ENCODE measurements at places on chromosomes 5 and 9.

DNA sequence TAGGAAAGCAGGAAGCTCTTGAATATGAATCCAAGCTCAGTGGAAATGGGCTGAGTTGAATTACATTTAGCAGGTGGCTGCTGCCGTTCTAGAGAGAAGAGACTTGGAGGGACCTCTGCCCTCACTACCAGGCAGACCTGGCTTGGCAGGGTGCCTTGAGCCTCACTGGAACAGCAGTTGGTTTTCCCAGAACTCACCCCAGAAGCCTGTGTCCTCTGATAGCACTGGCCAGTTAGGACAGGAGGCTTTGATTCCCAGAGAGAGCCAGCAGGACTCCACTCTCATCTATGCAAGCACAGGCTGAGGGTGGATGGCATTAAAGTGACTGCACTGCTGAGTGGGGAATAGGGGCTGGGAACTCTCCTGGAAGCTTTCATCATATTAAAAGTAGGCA lies 54.8 kb downstream of the PWWP2A start:
- DNase-seq = no peak

- no peak for DNase-seq
These were observed 56.4 kb upstream of the LIFR start for GRCh38 chr5:38612851-38613250.

DNA sequence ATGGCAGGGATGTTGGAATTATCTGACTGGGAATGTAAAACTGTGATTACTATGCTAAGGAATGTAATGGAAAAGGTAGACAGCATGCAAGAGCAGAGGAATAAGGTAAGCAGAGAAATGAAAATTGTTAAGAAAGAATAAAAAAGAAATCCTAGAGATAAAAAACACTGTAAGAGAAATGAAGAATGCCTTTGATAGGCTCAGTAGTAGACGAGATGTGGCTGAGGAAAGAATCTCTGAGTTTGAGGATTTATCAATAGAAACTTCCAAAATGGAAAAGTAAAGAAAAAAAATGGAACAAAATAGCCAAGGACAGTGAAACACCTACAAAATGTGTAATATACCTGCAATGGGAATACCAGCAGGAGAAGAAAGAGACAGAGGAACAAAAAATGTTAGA lies 468.5 kb upstream of the PIK3R1 start:
- no peak for DNase-seq

DNA sequence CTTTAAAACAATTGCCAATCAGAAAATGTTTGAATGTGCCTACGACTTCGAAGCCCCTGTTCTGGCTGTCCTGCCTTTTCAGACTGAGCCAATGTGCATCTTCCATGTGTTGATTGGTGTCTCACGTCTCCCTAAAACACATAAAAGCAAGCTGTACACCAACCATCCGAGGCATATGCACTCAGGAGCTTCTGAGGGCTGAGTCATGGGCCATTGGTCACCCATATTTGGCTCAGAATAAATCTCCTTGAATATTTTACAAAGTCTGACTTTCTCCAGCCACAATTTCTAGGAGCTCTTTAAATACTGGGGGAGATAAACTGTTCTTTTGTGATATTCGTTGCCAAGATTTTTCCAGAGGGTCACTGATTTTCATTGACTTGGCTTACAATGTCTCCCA lies 53.9 kb downstream of the C9orf57 start:
- DNase-seq = no peak

GRCh38 chr9:112894699-112895098 lies 4.0 kb upstream of the SLC46A2 start:
- DNase-seq = no peak

DNA sequence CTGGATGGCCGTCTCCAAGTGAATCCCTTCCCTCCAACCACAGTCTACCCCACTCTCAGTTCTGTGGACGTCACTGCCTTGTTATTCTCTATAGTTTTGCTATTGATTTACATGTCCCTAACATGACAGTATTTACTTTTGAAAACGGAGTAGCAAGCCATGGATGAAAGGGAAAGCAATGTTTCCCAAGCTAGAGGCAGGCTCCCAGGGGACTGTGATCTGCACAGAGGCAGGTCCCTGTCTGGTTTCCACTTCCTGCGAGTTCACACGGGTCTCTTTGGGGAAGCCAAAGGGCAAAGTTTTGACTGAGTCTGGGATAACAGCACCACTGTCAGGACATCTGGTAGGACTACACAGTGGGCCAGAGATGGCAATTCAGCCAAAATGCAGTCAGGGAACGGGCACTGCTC lies 12.7 kb downstream of the C9orf153 start:
- peak; percentile 19 for DNase-seq

GRCh38 chr5:53569453-53569852 lies 9.0 kb downstream of the NDUFS4 start:
- no peak for DNase-seq

- no peak for DNase-seq
These were observed 12.4 kb upstream of the UBAC1 start for GRCh38 chr9:135973277-135974219.

DNA sequence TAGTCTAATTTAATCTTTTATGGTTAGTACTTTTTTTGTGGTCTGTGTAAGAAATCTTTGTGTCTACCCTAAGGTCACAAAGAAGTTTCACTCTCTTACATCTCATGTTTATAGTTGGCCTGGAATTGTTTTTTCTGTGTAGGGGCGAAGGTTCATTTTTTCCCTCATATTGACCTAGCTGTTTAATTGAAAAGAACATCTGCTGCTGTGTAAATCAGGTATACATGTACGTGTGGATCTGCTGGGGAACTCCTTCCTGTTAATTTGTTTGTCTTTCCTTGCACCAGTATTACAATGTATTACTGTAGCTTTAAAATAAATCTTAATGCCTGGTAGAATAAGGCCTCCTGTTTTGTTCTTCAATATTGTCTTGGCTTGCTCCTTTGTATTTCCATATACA lies 37.8 kb downstream of the EXOSC2 start:
- DNase-seq = no peak

GRCh38 chr9:133160742-133161546 lies 2.8 kb downstream of the GBGT1 start:
- DNase-seq = peak; percentile 76

DNA sequence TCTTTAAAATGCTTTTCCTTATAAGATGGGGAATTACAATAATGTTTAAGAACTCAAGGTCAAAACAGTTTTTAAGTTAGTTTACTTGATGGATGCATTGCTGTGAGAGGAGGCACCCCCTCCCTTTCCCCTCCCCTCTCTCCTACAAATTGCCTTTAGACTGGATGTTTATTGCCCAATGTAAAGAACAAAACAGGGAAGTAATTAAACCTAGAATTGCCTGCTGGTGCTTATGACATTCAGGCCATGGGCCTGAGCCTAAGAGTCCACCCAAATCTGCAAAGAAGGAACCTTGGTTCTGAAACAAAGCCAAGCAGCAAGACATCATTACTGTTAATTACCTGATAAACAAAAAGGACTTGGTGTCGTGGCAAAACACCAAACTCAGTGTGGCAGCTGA lies 630.3 kb downstream of the ISL1 start:
- DNase-seq = no peak

- no peak for DNase-seq
These were observed 206.4 kb upstream of the IL12B start for GRCh38 chr5:159536646-159537045.

DNA sequence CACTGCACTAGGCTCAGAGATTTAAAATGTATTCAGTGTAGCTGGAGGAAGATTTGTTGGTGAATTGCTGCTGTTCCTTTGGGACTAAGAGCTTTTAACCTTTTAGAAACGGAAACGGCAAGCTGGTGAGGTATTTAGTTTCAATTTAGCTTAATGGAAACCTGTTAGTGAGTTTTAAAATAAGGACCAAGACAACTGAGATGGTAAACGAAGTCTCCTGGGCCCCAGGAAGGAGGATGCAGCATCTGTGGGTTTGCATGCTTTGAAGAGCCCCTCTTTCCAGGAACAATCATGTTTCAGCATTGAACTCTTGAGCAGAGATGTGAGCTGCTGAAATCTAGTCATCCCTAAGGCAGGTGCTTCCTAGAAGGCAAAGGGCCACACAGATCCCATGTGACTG lies 16.5 kb downstream of the DNAI1 start:
- DNase-seq = no peak

DNA sequence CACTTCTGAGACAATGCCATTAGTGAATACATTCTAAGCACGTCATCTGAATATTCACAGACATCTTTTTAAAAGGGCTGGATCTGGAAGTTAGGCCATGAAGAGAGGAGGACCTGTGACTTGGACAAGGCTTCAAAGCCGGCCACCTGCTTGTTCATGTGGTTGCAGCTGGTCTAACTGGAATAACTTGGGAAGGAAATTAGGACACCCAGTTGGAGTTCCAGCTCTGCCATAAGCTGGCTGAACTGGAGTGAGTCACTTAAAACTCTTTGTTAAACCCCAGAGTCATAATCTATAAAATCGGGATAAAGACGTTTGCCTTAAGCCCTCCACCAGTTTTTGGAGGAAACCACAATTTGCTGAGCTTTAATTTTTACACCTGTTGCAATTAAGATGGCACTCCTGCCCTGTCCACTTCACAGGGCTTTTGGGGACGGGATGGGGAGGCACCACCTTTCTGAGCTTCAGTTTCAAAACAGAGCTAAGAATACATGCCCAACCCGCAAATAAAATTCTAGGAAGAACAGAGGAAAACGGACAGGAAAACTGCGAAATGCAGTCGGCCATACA lies 536 bp upstream of the STX17 start:
- DNase-seq = no peak

GRCh38 chr5:126868338-126869004 lies 91.5 kb downstream of the LMNB1 start:
- DNase-seq = no peak

DNA sequence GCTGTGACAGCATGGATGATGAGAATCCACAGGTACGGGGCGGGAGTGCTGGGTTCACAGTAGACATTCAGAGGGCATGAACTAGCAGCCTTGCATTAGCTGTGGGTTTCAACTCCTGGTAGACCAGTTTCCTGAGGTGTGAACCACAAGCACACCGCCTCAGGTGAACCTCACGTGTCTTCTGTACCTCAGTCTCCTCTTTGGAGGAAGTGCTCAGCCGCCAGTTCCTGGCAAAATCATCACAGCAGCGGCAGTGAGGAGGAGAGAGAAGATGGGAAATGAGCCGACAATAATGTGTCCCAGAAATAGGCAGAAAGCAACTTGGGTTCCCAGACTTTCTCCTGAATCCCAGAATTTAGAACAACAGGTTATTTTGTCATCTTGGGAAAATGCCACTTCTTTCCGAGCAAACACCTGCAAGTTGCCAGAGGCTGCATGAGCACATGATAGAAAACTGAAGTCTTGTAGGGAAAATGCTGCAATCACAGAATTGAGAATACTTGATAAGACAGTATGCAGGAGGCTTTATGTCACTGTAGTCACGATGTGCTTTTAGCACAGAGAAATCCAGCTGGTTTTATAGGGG lies 258.5 kb downstream of the AOPEP start:
- no peak for DNase-seq

GRCh38 chr9:19471737-19472648 lies 63.2 kb downstream of the ACER2 start:
- DNase-seq = peak; percentile 46

DNA sequence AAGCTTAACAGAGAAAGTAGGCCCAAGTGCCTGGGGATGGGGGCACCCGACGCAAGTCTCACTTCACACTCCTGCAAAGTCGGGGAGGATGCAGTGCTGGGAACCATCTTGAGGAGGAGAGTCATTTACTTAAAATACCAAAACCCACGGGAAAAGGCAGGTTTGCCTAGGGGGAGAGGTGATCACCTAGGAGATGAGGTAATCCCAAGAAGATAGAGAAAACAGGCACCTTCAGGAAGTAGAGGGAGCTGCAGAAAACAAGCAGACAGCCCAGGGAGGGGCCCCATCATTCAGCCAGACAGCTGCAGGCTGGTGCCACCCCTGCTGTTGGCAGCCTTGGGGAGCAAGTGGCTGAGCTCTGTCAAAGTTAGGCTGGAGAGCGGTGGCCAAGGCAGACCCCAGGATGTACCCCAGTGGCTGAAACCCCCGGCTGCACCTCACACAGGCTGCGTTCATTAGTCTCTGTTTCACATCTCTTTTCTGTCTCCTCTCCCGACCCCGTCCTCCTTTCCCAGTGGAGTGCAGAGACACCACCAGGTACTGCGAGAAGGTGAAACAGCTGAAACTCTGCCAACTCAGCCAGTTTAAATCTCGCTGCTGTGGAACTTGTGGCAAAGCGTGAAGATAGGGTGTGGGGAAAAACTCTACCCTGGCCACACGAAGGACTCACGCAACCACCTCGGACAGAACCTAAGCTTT lies 124.9 kb downstream of the SAXO1 start:
- no peak for DNase-seq

- no peak for DNase-seq
These were observed 16.9 kb upstream of the LAMC3 start for GRCh38 chr9:130991778-130992681.

DNA sequence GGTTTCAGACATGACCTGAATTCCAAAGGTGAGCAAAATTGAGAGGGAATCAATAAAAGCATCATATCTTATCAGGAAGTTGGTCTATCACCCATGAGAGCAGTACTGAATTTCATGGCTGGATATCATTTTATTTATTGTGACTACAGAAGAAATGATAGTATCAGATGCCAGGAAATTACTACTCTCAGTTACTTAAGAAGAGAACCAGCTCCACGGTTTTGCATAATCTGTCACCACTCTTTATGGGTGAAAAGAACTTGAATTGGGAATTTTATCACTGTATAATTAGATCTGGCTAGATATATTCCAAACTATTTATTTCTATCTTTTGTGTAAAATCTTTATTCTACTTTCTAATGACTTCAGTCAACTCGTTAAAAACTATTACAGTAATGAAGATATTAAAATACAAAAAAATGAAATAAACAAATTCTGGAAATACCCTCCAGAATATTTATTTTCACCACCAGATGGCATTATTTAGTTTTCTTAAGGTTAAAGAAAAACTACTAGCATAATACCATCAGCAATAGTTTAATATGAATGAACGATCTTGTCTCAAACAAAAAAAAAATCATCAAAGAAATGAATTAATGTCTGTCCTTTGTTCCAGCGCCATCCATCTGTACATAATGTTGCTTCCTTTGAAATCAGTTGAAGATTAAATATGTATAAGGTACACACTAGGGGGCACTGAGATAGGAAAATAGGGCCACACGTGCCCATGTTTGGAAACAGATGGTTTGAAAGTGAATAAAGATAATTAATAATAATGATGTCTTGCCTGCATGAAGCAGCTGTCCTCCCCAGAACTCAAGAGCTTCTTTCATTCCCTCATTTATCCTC lies 84.7 kb upstream of the SLCO6A1 start:
- DNase-seq = no peak

Data from GM19239 (cell line).